ENCODE measurements at places on chromosomes 6 and 20.

- DNase-seq = no peak
These were observed 52.4 kb upstream of the RNF24 start for GRCh38 chr20:4067600-4068261.

GRCh38 chr6:136739501-136739900 is 52.8 kb downstream of the MAP3K5 start:
- DNase-seq = no peak

DNA sequence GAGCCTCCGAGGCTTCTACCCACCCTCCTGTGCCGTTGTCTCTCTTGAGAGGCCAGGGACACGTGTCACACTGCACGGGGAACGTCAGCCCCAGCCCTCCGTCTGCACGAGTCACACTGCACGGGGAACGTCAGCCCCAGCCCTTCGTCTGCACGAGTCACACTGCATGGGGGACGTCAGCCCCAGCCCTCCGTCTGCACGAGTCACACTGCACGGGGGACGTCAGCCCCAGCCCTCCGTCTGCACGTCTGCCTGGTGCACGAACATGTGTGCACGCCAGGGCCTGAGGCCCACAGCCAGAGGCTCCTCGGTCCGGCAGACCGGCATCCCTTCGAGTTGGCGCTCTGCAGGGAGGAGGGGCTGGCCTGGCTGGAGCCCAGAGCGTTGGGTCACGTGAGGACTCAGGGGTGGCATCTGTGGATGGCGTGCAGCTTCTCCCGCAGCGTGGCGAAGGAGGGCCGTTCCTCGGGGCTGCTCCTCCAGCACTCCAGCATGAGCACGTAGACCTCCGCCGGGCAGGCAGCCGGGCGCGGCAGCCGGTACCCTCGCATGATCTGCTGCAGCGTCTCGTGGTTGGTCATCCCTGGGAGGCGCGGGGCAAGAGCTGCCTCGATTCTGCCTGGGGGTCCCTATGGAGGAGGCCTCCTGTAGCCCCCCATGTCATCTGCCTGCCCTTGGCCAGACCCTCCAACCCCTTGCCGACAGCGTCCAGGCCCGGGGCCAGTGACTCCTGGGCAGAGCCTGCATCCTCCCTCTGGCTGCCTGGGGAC is 3.4 kb upstream of the PTK6 start:
- DNase-seq = no peak

DNA sequence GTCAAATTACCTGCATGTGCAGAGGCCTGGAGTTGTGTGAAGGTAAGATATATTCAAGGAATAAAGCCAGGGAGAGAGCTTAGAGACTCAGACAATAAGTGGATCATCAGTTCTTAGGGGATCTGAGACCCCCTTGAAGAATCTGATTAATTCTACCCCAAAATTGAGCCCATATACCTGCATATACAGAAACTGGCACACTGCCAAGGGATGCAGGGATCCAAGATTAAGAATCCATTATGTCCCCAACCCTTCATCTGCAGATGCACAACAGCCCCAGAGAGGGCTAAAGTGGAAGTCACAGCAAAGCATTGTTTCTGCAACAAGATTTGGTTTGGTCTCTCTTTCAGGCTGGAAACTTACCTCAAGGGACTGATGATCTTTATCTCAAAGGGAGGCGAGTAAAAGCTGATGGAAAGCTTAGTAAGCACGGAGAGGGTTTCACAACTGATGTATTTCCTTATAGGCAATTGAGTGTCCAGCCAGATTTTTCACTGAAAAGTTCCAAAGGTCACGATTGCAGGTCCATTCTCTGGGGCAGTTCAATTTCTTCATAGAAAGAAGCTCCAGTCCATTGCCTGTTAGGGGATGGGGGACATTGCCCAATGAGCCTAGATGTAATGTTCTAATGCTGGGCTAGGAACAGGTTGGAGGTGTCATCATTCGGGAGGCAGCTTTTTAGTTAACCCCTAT is 20.9 kb upstream of the STK35 start:
- DNase-seq = no peak

GRCh38 chr6:155791186-155791585 is 335.5 kb upstream of the NOX3 start:
- DNase-seq = no peak

DNA sequence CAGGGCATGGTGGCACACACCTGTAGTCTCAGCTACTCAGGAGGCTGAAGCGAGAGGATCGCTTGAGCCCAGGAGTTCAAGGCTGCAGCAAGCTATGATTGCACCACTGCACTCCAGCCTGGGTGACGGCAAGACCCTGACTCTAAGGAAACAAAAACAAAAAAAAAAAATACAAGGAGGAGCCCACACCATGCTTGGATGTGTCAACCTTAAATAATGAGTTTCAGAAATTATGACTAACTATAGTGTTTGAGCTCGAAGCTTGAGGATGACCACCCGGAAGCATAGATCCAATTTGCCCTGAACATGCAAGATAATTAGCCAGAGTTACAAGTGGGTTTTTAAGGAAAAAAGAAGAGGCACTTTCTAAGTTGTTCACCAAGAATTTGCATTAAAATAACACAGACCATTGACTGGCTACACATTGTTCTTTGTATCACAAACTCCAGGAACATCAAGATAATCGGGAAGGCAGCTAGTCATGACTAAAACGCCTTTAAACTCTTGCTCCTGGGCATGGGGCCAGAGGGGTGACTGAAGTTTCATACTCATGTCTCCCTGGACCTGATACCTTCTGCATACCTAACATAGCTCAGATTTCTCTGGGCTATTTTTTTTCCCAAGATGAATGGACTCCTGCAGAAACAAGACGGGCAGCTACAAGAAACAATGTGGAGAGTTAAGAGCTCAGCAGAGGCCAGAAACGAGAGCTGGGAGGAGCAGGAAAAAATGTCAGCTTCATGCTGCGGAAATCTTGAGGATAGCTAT is 289.6 kb downstream of the PREX1 start:
- DNase-seq = no peak

- no peak for DNase-seq
These were observed 66.8 kb downstream of the PRDM1 start for GRCh38 chr6:106152952-106153351.
